ENCODE measurements at places on chromosomes 3 and 15. TPM values are rescaled to one million over a fixed set of nuclear protein-coding genes. Genes with fewer than 3 reads are reported as not detected.
A peak's percentile ranks its signal among the peaks of the same experiment; 100 is the strongest.

Gene AVEN
- 13.9 TPM for total RNA-seq

Gene MASP1
- not detected for total RNA-seq

Gene ARGFX
- not detected for total RNA-seq

Gene TJP1
- not detected for total RNA-seq

Gene AMOTL2
- 0.31 TPM for total RNA-seq

DNA sequence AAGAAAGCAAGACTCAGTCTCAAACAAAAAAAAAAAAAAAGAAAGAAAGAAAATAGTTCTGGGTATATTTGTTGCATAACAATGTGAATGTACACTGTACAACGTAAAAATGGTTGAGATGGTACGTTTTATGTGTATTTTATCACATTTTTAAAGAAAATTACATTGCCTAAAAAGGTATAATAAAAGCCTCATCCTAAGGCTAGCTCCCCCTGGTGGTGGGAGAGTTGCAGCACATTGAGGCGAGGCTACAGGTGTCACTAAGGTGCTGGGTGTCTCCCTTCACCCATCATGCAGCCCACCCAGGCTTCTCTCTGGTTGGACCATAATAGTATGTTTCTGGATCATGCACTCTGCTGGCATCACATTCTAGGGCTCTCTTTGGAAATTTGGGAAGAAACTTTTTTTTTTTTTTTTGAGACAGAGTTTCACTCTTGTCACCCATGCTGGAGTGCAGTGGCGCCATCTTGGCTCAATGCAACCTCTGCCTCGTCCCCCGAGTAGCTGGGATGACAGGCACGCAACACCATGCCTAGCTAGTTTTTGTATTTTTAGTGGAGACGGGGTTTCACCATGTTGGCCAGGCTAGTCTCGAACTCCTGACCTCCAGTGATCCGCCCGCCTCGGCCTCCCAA lies 12.4 kb upstream of the RAB11A start:
- no peak overlapping the region for H3K4me3 ChIP-seq
- DNase-seq: peak; percentile 91
- H3K4me1 ChIP-seq: peaks cover 11% of the 10 kb centered on the region
- no peaks in the 10 kb centered on the region for H3K36me3 ChIP-seq
- H3K27me3 ChIP-seq: no peaks in the 10 kb centered on the region
- no peak overlapping the region for H3K27ac ChIP-seq

GRCh38 chr3:139108253-139108969 lies 63.7 kb upstream of the PRR23C start:
- no peak for DNase-seq
- H3K36me3 ChIP-seq: no peaks in the 10 kb centered on the region
- no peak overlapping the region for H3K27ac ChIP-seq
- no peak overlapping the region for H3K4me3 ChIP-seq

GRCh38 chr15:75620841-75621391 lies 4.6 kb downstream of the SNUPN start:
- peak; percentile 34 for DNase-seq
- peaks cover 17% of the 10 kb centered on the region for H3K36me3 ChIP-seq
- H3K27me3 ChIP-seq: no peaks in the 10 kb centered on the region
- H3K4me1 ChIP-seq: peaks cover 46% of the 10 kb centered on the region

DNA sequence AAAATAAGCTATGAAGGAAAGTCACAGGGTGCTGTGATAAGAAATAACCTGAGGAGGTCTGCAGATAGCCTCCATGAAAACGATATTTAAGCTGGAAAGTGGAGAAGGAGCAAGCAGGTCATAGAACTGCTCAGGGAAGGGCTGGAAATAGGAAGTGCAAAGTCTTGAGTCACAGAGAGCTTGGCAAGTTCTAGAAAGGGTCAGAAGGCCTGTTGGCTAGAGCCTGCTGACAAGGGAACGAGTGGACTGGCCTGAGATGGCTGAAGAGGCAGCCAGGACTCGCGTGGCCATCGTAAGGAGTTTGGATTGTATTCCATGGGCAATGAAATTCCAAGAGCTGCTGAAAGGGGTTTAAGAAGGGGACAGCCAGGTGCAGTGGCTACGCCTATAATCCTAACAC lies 64.7 kb upstream of the IL12A start:
- H3K27ac ChIP-seq: no peak overlapping the region
- no peak for DNase-seq
- no peaks in the 10 kb centered on the region for H3K4me1 ChIP-seq
- H3K27me3 ChIP-seq: peaks cover 2% of the 10 kb centered on the region
- H3K36me3 ChIP-seq: no peaks in the 10 kb centered on the region

DNA sequence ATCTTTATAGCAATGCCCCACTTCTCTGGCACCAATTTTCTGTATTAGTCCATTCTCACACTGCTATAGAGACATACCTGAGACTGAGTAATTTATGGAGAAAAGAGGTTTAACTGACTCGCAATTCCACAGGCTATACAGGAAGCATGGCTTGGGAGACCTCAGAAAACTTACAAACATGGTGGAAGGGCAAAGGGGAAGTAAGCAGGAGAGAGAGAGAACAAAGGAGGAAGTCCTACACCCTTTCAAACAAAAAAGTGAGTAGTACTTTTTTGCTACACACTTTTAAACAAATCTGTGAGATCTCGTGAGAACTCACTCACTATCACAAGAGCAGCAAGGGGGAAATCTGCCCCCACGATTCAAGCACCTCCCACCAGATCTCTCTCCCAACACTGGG lies 67.8 kb upstream of the ZBED2 start:
- no peak overlapping the region for H3K27ac ChIP-seq
- H3K36me3 ChIP-seq: peaks cover 52% of the 10 kb centered on the region
- DNase-seq: no peak
- H3K4me1 ChIP-seq: peaks cover 32% of the 10 kb centered on the region

GRCh38 chr3:129112308-129113052 lies 9.1 kb downstream of the RAB43 start:
- DNase-seq: peak; percentile 93
- peaks cover 73% of the 10 kb centered on the region for H3K36me3 ChIP-seq
- H3K4me1 ChIP-seq: peaks cover 84% of the 10 kb centered on the region

DNA sequence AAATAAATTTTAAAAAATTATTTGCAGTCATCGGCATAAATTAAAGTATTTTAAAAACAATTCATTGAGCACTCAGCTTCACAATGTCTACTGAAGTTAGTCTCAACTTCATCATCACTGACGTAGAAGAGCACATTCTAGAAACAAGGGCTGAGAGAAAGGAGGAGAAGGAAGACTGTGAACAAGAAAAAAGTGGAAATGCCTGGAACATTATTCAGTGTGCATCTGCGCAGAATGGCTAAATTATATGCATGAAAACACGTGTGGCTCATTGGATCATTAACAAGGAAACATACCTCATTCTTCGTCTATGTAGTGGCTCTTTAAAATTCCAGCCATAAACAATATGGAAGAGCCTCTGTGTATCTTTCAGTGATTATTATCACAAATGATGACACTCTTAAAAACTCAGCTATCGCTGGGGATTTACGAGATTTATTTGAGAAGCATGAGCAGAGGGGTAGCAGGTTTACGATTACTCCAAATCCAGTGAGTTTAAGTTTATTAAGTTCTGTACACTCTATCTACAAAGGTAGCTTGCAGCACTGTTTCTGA lies 404.2 kb upstream of the CDIN1 start:
- no peaks in the 10 kb centered on the region for H3K36me3 ChIP-seq
- no peak for DNase-seq
- H3K27ac ChIP-seq: no peak overlapping the region
- H3K27me3 ChIP-seq: no peaks in the 10 kb centered on the region

- H3K4me3 ChIP-seq: no peak overlapping the region
- no peaks in the 10 kb centered on the region for H3K27me3 ChIP-seq
- H3K27ac ChIP-seq: no peak overlapping the region
Measured at GRCh38 chr3:145739926-145740325, 421.1 kb downstream of the PLOD2 start.

DNA sequence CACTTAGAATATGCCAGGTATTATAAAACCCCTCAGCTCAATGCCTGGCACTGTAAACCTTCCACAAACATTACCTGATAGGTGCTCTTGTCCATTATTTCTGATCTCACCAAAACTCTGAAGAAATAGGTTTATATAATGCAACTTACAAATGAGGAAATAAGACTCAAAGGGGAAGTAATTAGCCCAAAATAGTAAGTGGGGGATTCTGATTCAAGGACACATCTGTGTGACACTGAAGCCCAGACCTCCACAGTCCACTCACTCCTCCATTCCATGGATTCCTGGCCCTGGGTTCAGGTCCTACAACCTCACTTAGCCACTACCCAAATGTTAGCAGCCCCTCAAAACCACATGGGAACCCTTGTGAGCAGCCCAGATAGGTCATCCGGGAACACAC lies 49.9 kb downstream of the TRANK1 start:
- no peak overlapping the region for H3K27ac ChIP-seq
- H3K4me1 ChIP-seq: peaks cover 46% of the 10 kb centered on the region
- no peak overlapping the region for H3K4me3 ChIP-seq

DNA sequence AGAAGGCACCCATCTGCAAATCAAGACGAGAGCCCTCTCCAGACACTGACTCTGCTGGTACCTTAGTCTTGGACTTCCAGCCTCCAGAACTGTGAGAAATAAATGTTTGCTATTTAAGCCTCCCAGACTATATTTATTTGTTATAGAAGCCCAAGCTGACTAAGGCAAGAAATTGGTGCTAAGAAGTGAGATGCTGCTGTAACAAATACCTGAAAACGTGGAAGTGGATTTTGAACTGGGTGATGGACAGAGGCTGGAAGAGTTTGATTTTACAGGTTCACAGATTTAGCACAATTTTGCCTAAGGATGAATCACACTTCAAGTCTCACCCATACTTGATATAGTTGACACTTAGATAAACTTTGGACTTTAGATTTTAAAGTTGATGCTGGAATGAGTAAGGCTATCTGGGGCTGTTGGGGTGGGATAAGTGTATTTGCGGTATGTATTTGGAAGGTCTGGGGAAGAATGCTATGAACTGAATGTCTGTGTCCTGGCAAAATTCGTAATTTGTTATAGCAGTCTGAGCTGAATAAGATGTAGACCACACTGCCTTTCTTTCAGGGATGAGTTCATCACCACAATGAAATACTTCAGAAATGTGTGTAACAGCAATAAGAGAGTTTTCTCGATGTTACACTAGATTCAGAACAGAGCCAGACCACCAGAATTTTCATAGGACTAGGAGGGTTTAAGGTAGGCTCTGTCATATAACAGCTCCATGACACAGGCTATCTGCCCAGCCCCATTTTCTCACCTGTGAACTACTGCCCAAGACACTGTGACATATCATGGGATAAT lies 120.5 kb upstream of the LMCD1 start:
- H3K27ac ChIP-seq: no peak overlapping the region
- no peaks in the 10 kb centered on the region for H3K4me1 ChIP-seq
- DNase-seq: no peak
- H3K4me3 ChIP-seq: no peak overlapping the region
- H3K36me3 ChIP-seq: no peaks in the 10 kb centered on the region

- no peaks in the 10 kb centered on the region for H3K27me3 ChIP-seq
- DNase-seq: no peak
- no peak overlapping the region for H3K4me3 ChIP-seq
- H3K27ac ChIP-seq: no peak overlapping the region
Measured at GRCh38 chr15:101013201-101013550, 94.0 kb downstream of the LRRK1 start.

DNA sequence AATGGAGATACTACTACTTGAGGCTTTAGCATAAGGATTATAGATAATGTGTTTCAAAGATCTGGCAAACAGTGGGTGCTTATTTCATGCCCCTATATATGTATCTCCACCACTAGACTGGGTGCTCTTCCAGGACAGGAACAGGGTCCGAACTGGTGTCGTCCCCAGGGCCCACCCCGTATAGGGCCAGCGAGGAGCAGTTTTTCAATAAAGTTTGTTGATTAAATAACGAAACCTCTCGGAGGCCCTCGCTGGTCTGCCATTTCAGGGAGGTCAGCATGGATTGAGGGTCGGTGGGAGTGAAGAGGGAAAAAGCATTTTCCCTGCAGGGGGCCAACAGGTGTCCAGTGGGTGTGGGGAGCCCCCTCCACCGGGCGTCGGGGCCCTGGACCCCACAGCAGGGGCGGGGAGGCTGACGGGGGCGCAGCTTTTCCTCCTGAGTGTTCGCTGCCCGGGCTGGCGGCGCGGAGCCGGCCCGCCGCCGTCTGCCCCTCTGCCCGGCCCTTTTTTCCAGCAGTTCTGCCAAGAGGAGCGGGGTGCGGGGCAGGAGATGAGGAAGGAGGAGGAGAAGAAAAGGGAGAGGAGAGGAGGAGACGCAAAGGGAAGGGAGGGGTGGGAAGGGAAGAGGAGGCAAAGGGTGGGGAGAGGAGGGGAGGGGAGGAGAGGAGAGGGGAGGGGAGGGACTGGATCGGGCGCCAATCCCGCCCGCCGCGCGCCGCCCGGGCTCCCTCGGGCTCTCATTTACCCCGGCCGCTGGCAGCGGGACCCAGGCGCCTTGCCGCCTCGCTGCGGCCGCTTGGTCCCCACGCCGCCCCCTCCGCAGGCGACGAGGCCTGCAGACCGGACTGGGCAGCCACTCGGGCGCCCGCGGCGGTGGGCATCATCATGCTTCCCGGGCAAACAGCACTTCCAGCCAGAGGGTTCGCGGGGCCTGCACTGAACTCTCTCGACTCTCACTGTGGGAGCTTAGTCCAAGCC lies 66.3 kb downstream of the ISG20 start:
- H3K4me3 ChIP-seq: peak overlapping the region; percentile 40
- H3K27me3 ChIP-seq: peaks cover 22% of the 10 kb centered on the region
- DNase-seq: peak; percentile 19
- H3K36me3 ChIP-seq: no peaks in the 10 kb centered on the region
- H3K4me1 ChIP-seq: peaks cover 11% of the 10 kb centered on the region

GRCh38 chr15:99248000-99248715 lies 1.2 kb downstream of the TTC23 start:
- H3K36me3 ChIP-seq: peaks cover 6% of the 10 kb centered on the region
- no peak overlapping the region for H3K27ac ChIP-seq
- H3K4me1 ChIP-seq: peaks cover 18% of the 10 kb centered on the region
- no peaks in the 10 kb centered on the region for H3K27me3 ChIP-seq

- no peaks in the 10 kb centered on the region for H3K36me3 ChIP-seq
- peak overlapping the region; percentile 91 for H3K4me3 ChIP-seq
- H3K27ac ChIP-seq: peak overlapping the region; percentile 83
- peaks cover 53% of the 10 kb centered on the region for H3K4me1 ChIP-seq
- no peak for DNase-seq
- no peaks in the 10 kb centered on the region for H3K27me3 ChIP-seq
Measured at GRCh38 chr15:67543348-67543718, 830 bp downstream of the MAP2K5 start.

DNA sequence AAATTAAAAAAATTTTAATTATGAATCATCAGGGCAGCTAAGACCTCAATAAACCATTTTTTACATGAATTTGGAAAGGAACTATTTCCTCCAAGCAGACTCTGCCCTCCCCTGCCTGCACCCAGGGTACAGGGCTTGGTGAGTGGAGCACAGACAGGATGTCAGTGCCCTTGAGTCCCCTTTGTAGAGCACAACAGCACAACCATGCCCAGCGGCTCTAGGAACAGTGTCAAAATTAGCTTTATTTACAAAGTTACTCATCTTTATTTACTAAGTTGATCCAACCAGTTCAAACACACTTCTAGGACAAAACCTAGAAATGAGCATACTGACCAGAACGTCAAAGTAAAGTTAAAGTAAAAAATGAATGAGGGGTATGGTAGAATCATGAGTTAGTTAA lies 90.6 kb upstream of the TSC22D2 start:
- no peaks in the 10 kb centered on the region for H3K4me1 ChIP-seq
- H3K36me3 ChIP-seq: no peaks in the 10 kb centered on the region
- no peak for DNase-seq
- H3K27me3 ChIP-seq: peaks cover 4% of the 10 kb centered on the region
- H3K4me3 ChIP-seq: no peak overlapping the region
